Sigmoid colon (tissue), 7 donors: ENCODE measurements at places on chromosomes 5 and 9. TPM values are rescaled to one million over a fixed set of nuclear protein-coding genes. Genes with fewer than 3 reads are reported as not detected.
A peak's percentile ranks its signal among the peaks of the same experiment; 100 is the strongest.

Gene FIBCD1
- polyA plus RNA-seq = 11.9 TPM

Gene CYLC2
- not detected for polyA plus RNA-seq

Gene GRM6
- polyA plus RNA-seq = not detected

Gene TNC
- polyA plus RNA-seq = 0.69 TPM

Gene SLC45A2
- polyA plus RNA-seq = 0.03 TPM

Gene CA9
- polyA plus RNA-seq = not detected

Gene WNK2
- polyA plus RNA-seq = 12.6 TPM

Gene TICAM2
- not detected for polyA plus RNA-seq

Gene SPATA31C1
- not detected for polyA plus RNA-seq

Gene GPR151
- polyA plus RNA-seq = not detected

DNA sequence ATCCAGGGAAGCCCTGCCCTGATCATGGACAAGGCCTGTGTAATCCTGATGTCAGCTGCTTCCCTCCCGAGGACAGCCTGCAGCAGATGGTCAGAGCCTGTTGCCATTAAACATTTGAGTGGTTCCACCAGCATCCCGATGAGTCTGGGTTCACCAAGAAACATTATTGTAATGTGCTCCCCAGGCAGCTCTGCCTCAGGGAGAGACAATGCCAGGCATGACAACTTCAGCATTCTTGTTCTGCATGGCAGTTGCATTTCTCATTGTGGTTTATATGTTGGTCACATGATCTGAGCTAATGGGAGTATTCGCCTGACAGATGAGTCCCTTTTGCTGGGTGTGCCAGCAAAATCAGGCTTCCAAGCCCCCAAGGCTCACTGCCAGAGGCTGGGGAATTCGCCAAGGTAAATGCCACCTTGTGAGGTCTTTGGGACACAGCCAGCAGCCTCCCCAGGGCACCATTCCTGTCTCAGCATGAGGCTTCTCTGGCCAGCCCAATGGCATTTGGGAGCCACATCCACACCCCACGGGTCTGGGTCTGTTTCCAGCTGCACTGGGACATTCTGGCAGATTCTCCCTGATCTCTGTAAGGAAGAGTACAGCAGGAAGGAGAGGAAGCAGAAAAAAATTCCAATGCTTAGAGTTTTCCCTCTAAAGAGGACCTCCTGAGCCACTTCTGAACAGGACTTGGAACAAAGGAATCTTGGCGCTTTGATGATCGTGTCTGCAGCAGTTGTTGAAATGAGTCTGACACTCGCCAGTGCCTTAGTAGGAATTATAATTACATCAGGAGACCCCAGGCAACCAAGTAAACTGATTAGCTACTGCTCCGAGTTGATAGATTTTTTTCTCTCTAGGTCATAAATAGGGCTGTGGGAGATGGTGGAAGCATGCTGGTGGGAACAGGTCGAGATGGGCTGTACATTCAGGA lies 18.7 kb downstream of the KCNIP1 start:
- no peak for DNase-seq

DNA sequence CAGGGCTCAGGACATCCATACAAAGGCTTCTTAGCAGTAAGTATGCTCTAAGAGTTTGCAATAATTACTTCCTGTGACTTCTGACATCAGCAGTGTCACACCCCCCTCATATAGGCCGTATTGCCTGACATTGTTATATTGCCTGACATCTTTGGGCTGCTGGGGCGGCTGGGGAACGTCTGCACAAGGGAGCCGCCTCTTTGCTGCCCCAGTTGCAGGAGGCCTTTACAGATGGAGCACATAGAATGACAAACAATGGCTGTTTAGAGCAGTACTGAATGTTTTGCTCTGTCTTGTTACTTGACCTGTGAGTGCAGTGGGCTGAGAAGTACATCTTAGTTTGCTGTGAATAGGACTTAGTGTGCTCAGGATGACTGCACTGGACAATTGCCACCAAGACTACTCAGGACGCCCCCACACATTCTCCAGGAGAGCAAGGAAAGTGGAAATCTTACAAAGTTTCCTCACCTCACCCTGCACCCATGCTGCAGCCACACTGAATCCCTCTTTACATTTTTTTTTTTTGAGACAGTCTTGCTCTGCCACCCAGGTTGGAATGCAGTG lies 65.4 kb upstream of the SPOCK1 start:
- no peak for DNase-seq

DNA sequence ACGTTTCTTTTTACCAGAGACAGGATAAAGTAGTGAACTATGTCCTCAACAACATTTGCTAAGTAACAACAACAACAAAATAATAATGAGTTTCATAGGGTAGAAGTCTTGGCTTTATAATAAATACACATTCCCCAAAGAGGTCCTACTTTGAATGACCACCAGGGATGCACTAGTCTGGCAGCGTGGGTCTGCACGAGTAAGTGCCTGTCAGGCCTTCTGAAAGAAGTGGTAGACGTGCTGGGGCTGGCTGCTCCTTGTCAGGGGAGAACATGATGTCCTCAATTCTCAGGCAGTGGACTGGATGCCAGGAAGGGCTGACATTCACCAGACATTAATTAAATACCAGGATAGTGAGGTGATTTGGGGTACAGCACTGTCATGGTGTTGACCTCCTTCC lies 331.1 kb downstream of the TMEM38B start:
- DNase-seq = no peak

- no peak for DNase-seq
Observed at GRCh38 chr5:6485441-6485840, 36.8 kb downstream of the UBE2QL1 start.

GRCh38 chr5:1118231-1118698 lies 6.4 kb upstream of the SLC12A7 start:
- DNase-seq = no peak

DNA sequence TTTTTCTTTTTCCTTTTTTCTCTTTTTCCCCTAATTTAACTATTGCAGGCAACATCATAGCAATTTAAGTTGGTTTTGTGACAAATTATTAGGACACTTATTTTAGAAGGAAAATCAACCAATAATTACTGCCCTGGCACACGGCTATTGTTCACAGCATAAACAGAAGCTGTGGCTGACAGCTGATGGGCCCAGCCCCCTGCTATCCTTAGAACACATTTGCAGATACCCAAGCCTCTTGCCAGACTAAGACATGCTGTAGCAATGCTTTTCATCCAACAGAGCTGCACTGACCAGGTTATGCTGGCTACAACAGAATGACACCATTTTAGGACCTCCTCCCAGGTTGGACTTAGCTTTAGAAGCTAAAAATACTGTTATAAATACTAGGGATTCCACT lies 852.7 kb upstream of the DMAC1 start:
- DNase-seq = no peak

- DNase-seq = no peak
Observed at GRCh38 chr5:56327809-56328208, 94.7 kb upstream of the ANKRD55 start.

GRCh38 chr5:132850066-132850465 lies 16.2 kb downstream of the GDF9 start:
- DNase-seq = no peak

DNA sequence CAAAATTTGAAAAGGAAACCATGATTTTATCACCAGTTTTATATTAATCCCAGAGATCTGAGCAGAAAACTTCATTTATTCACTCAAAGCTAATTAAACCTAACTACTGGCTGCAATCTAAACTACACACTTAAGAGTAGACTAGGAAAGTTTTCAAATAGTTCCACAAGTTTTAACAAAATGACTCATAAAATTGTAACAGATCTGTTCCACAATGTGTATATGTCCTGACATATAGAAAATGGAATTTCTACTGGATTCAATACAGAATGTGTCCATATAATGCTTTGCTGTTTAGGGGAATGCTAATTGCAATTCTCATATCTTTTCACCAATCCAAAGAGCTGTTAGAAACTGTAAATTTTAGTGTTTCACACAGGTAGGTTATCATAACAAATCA lies 40.3 kb upstream of the ADAMTSL1 start:
- no peak for DNase-seq

DNA sequence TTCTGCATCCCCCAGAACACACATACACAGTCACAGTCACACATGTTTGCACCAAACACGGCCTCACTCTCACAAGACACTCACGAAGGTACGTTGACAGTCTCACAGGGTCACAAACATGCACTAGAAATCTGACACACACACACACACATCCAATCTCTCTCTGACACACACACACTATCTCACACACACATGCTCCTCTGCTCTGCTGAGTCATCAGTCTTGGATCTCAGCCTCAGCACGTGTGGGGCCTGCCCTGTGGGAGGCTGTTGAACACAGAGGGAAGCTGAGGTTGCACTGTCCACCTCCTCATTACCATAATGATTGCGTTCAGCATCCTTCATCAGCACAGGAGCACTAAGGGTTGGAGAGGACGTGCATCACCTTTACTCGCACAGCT lies 188.8 kb downstream of the MTRR start:
- no peak for DNase-seq

- no peak for DNase-seq
Observed at GRCh38 chr5:146620031-146620668, 104.2 kb upstream of the GPR151 start.

GRCh38 chr5:1484730-1485578 lies 38.8 kb downstream of the LPCAT1 start:
- DNase-seq = no peak

- peak; percentile 57 for DNase-seq
Observed at GRCh38 chr5:178304016-178304415, 71.4 kb upstream of the PHYKPL start.

- no peak for DNase-seq
Observed at GRCh38 chr5:63032343-63032742, 453.7 kb downstream of the LRRC70 start.

- DNase-seq = peak; percentile 85
Observed at GRCh38 chr9:107389617-107390071, 99.9 kb downstream of the KLF4 start.

- DNase-seq = no peak
Observed at GRCh38 chr9:26974927-26975326, 18.7 kb downstream of the IFT74 start.

DNA sequence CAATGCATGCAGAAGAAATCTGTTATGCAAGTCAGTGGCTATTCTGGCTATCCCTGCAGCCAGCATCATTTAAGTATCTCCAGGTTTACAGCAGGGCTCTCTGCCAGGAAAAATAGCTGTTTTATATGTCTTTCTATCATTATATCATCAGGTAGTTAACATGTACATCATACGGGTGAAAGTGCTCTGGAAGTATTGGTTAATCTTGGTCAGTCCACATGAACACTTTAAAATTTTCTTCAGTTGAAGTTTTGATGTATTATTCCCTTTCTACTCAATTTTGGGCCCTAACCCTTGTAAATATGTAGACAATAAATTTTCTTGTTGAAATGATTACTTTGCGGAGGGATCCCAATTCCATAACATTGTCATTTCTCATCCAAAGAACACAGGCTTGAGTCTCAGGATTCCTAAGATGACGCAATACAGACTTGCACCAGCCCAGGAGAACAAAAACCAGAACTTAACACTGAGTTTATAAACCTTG lies 67.5 kb downstream of the SEMA6A start:
- peak; percentile 80 for DNase-seq

DNA sequence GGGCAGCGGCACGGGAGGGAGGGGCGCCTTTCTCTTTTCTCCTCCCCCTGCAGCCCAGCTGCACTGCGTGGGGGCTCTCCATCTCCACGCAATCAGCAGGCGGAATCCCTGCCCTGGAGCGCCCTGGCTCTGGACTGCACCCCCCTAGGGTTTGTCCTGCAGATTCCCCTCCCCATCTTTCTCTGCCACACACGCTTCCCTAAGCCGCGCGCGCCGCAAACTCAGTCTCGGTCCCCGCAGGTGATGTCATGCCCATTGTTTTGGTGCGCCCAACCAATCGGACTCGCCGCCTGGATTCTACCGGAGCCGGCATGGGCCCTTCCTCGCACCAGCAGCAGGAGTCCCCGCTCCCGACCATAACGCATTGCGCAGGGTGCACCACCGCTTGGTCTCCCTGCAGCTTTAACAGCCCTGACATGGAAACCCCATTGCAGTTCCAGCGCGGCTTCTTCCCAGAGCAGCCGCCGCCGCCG lies at the start of gene KCNN2:
Gene KCNN2 (plus strand): TSS at position 347 of the 473 bp plus-strand sequence. CDS start 70 bp downstream, at position 417.
- peak; percentile 90 for DNase-seq

DNA sequence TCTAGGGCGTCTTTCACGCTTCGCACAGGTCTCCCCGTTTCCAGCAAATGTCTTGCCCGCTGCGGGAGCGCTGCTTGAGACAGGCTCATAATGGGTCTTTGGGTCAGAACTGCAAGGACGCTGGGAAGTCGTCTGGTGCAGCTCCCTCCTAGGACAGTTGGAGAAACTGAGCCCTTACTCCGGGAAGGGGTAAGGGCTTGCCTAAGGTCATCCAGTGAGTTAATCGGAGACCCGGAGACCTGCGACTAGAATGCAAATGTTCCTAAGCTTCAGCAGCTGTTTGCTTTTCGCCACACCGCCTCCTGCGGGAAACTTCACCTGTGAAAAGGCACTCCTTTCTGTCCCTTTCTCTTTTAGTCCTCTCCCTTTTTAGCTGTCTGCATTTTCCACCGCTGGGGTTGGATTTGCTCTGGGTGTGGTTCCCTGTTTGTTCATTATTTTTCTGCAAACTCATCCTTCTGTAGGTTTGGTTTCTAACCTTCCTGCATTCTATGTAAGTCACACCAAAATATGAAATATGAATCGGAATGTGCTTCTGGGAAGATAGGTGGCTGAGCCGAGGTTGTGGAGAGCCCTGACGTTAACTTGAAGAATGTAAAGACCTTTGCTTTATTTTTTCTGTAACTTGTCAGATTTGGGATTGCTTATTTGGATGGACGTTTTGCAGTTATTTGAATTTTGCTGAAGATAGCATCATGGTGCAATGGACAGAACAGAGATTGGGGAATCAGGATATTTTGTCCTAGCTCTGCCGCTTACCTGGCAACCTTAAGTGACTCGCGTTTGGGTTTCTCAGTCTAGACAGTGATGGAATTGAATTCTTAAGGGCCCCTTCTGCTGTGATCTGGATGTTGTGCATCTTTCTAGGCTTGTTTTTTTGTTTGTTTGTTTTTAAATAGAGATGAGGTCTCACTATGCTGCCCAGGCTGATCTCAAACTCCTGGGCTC lies 909 bp downstream of the SLC36A1 start:
- DNase-seq = peak; percentile 63

DNA sequence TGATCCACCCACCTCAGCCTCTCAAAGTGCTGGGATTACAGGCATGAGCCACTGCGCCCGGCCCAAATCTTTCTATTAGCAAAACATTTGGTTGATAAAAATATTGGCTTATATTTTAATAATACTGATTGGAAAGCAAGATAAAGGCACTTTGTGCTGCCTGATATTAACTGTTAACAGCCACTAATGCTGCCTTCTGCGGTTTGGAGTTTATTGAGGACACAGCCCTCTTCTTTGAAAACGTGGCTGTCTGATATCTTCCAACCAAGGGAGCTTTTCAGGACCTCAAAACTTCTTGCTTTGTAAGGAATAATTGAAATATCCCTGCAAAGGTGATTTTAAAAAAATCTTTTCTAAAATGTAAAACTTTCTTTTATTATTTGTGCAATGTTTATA lies 94.0 kb downstream of the IQGAP2 start:
- DNase-seq = no peak

DNA sequence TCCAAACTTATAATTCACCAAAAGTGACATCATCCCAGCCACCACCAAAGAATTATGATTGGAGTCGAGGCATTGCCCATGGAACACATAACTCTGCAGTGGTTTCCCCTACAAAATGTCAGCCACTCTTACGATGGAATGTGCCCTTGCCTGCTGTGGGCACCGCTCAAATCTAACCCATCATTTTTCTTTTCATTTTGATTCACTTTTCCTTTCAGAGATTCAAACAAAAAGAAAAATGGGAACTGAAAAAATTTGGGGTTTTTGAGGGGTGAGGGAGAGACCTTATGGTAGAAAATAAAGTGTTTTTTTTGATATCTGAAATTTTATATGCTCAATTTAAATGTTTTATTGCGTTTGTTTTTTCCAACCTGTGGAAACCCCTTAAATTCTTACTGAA lies 28.1 kb downstream of the SMARCA2 start:
- no peak for DNase-seq

- DNase-seq = no peak
Observed at GRCh38 chr9:37438359-37438758, 15.9 kb downstream of the GRHPR start.
